ENCODE measurements at places on chromosomes 16 and 17.
A peak's percentile ranks its signal among the peaks of the same experiment; 100 is the strongest.

DNA sequence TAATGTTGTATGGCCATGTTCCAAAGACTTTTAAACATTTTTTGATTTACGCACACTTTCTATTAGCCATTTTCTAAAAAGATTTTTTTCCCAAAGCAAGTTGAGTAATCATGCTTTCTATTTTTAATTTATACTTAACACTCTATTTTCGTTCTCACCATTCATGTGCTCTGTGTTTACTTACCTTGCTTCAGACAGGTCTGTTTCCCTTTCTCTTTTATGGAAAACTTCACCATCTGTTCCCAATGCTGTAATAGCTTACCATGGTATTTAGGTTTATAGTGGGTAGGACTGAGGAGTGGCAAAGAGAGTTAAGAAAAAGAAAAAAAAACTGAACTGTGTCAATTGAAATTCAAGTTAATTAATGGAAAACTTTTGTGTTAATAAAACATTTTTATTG is 37.5 kb upstream of the KCNJ16 start:
- DNase-seq, result no peak

- DNase-seq, result no peak
Measured at GRCh38 chr17:76234354-76234679, 6.0 kb downstream of the RNF157 start.

DNA sequence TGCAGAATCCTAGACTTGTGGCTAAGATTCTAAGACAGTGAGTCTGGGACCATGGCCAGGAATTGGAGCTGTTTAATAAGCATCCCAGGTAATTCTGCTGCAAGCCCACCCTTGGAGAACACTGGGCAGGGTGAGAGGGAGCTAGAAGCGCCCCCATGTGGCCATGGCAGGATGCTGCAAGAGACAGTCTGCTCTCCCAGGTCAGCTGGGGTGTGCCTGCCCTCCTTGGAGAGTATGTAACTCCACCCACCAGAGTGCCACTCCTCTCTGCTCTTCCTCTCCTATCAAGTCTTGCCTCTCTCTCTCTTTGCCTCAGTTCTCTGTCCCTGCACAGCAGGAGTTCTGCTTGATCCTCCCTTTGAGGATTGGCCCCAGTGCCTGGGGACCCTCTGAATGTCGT is 14.9 kb downstream of the RCVRN start:
- DNase-seq, result no peak

- DNase-seq, result no peak
Measured at GRCh38 chr17:41682631-41683030, 6.1 kb upstream of the EIF1 start.

- DNase-seq, result no peak
Measured at GRCh38 chr17:74466828-74467184, 372 bp downstream of the CD300A start.

DNA sequence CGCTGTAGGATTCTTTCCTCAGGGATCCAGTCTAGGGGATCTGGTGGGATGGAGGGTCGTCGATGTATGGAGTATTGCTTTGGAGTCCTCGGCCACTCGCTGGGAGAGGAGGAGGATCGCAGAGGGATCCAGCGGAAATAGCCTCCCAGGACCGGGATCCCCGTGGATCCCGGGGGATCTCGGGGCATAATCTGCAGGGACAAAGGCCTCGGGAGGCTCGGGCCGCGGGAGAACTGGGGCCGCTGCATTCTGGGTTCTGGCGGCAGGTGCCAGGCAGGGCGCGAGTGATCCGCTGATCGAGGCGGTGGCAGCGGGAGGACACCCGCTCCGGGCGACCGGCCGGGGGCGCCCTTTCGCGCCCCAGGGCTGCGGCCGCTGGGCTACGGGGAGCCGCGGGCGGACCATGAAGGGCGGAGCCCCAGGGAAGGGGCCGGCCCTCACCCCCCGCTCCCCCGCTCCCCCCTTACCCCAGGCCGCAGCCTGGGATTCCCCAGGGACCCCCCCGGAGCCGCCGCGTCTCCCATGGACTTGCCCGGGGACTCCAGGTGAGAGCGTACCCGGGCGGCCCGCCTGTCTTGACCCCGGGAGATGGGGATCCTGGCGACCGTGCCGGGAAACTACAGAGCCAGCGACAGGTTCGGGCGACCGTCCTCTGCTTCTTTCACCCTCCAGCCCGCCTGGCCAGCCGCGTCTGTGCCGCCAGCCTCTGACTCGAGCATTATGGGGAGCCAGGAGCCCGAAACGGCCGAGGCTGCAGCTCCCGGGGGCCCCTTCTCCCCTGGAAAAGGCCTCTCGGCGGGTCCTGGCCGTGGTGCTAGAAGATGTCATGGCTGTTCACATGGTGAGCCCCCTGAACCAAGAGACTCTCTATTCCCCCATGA is 604 bp downstream of the PRR14 start:
- DNase-seq, result no peak

DNA sequence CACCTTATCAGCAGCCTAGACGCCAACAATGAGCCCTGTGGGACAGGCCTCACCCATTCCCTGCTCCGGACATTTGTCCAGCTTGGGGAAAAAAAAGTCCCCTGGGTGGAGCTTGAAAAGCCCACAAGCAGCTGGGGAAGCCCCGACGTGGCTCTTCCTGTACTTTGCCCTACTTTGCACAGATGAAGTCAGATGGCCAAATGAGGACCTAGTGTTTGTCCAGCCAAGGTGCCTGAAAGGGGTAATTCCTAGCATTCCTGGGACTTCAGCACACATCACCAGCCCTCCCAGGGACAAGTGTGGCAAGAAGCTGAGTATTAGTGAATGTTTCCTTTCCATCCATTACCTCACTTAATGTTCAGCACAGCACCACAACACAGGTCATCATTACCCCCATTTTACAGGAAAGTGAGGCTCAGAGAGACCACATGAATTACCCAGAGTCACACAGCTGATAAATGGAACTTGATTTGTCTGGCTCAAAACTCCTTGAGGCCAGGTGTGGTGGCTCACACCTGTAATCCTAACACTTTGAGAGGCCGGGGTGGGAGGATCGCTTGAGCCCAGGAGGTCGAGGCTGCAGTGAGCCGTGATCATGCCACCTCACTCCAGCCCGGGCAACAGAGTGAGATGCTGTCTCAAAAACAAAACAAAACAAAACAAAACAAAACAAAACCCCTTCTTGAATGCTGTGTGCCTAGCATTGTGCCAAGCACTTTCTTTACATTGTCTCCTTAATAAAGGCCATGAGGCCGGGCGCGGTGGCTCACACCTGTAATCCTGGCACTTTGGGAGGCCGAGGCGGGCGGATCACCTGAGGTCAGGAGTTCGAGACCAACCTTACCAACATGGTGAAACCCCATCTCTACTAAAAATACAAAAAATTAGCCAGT is 19.9 kb upstream of the PLLP start:
- no peak for DNase-seq

- DNase-seq, result peak; percentile 70
Measured at GRCh38 chr17:44331249-44331760, 6.7 kb upstream of the SLC25A39 start.

DNA sequence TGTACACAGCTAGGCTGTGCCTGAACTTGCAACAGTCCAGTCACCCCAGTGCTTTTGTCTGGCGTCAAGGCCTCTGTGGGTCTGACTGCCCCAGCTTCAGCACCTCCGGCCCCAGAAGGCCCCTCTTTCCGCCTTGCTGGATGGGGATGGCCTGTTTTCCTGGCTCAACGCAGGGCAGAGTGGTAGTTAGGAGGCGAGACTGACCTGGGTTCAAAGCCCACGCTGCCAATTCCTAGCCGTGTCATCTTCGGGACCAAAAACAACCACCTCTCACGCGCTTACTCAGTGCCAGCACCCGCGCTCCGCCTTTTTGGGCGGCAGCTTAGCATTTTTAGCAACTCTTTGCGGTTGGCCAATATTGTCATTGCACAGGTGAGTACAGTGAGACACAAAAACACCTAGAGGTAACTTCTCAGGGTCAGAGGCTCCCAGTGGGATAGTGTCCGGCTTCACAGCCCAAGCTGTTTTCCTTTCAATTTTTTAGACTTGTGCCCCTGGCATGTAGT is 4.6 kb downstream of the MYBBP1A start:
- DNase-seq, result no peak

GRCh38 chr17:13647543-13648021 is 45.9 kb upstream of the HS3ST3A1 start:
- DNase-seq, result no peak

GRCh38 chr17:6547336-6547735 is 9.0 kb downstream of the PITPNM3 start:
- DNase-seq, result no peak

GRCh38 chr17:63589646-63590045 is 11.0 kb upstream of the TACO1 start:
- no peak for DNase-seq
